ENCODE measurements at places on chromosomes 5 and 9.

- DNase-seq = no peak
Measured at GRCh38 chr9:3495855-3496254, 29.9 kb downstream of the RFX3 start.

DNA sequence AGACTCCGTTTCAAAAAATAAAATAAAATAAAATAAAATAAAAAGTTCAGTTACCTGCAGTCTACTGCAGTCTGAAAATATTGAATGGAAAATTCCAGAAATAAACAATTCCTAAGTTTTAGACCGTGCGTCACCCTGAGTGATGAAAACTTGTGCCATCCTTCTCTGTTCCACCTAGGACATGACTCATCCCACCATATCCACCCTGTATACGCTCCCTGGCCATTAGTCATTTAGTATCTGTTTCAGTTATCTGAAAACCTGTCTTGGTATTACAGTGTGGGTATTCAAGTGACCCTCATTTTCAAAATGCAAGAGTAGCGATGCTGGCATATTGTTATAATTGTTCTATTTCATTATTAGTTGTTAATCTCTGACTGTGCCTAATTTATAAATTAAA lies 51.8 kb upstream of the TEX48 start:
- no peak for DNase-seq

DNA sequence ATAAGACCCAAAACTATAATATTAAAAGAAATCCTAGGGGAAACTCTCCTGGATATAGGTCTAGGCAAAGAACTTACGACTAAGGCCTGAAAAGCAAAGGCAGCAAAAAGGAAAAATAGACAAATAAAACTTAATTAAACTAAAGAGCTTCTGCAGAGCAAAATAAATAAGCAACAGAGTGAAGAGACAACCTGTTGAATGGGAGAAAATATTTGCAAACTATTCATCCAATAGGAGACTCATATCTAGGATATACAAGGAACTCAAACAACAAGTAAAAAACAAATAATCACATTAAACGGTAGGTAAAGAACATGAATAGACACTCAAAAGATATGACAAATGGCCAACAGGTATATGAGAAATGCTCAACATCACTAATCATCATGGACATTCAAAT lies 318.6 kb downstream of the CSNK1G3 start:
- DNase-seq = no peak

DNA sequence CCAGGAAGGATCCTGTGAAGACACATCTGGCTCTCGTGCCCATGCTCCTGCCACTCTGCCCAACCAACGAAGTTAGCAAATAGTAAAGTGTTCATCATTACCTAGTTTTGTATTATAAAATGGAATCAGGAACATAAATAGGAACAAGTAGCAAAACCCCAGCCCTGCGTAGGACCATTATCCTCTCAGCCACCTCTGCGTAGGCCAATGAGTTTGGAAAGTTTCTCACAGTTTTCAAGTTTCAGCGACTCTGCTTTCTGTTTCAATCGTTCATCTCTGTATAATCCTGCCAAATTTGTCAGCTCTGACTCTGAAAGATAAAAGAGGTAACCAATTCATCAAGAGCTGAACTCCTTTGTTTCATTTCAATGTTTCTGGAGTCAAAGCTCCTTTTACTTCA lies 10.1 kb upstream of the SPATA24 start:
- no peak for DNase-seq

- no peak for DNase-seq
Measured at GRCh38 chr9:128611600-128612394, 44.9 kb downstream of the DYNC2I2 start.

DNA sequence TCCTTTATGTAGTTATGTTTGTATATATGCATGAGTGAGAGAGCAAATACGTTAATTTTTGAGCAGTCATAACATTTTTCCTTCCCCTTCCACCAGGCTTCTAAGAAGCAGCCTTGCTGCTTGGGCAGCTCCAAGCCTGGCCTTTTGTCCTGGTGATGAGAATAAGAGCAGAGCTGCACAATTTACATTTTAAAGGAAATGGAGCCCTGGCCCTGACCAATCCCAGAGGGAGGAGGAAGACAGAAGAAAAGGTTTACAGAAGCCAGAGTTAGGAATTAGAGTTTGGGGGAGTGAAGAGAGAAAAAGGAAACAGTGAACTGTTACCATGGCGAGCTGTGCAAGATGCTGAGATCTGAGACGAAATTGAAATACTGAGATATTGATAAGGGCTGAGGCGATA lies 25.3 kb upstream of the EFNA5 start:
- no peak for DNase-seq

- DNase-seq = no peak
Measured at GRCh38 chr5:60803712-60804111, 40.4 kb downstream of the ELOVL7 start.

- no peak for DNase-seq
Measured at GRCh38 chr5:157956271-157956885, 97.4 kb upstream of the CLINT1 start.

GRCh38 chr5:64811050-64811640 lies 42.4 kb downstream of the CWC27 start:
- peak; percentile 67 for DNase-seq

DNA sequence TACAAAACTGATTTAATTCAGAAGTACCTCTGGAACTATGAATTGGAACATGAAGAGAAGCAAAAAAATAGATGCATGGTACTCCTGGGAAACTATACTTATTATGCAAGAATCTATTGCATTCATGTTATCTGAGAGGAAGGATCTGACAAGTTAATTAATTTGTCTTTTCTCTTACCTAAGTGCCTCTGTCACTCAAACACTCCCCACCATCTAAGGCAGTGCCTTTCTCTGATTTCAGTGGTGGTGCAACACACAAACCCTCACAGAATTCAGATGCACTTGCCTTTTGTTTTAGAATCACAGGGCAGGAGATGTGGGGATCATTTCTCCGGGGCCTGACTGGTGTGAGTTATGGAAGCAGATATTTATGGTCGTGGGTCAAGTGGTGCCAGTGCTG lies 52.5 kb upstream of the C9orf72 start:
- DNase-seq = no peak

GRCh38 chr9:133998915-133999595 lies 6.9 kb upstream of the VAV2 start:
- no peak for DNase-seq

GRCh38 chr9:104999136-104999535 lies 71.2 kb upstream of the ABCA1 start:
- DNase-seq = no peak

DNA sequence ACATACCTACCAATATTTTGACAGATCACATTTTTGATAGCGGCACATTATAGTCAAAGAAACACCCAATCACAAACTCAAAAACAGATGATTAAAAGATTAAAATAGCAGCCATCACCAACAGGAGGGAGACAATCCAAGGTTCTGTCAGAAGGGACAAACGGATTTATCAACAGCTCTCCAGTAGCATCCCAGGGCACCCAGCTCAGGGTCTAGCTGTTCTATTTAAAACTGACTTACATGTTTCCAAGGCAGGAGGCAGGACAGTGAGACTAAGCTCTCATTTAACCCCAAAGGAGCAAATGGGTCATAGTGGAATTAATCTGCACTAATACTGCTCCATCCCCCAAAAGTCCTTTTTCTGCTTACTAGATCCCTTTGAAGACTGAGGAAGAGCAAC lies 3.2 kb downstream of the AGTPBP1 start:
- no peak for DNase-seq
